Kidney capillary endothelial cell (primary cell): ENCODE measurements at places on chromosomes 4 and X.

- peak; percentile 32 for DNase-seq
These were observed 1646.9 kb upstream of the ADGRL3 start for GRCh38 chr4:59553063-59553720.

- DNase-seq: no peak
These were observed 546.9 kb downstream of the BCOR start for GRCh38 chrX:39550795-39551361.

- DNase-seq: no peak
These were observed 11.1 kb upstream of the NAT8L start for GRCh38 chr4:2047781-2048581.

DNA sequence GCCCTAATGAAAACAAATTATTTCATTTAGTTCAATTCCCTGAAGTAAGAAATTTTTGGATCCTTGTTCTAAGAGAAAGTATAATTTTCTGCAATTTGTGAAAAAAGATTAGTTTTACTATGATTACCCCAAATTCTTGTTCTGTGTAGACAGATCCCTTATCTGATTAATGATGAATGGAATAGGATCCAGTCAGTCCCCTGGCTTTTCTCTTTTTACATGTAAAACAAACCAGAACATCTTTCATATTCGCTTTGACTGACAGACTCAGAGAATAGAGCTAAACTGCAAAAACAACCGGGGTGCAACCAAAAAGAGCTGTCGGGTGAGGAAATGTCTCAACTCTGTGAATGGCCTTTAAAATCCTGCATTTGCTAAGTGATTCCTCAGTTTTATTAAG lies 93.4 kb upstream of the VEGFC start:
- DNase-seq: no peak

GRCh38 chr4:33649015-33649414 lies 2595.3 kb downstream of the ARAP2 start:
- no peak for DNase-seq

DNA sequence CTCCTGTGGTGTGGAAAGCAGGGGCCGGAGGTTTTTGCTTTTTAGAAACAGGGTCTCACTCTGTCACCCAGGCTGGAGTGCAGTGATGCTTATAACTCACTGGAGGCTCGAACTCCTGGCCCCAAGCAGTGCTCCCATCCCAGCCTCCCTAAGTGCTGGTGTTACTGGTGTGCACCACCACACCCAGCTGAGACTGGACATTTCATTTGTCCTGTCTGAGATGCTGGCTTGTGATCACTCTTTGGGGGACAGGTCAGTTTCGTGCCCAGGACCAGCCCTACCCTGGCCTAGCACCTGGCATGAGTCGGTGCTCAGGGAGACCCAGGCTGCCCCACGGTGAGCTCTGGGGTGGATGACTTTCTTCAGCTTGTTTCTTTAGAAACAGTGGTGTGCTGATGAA lies 11.3 kb downstream of the PSAPL1 start:
- no peak for DNase-seq

DNA sequence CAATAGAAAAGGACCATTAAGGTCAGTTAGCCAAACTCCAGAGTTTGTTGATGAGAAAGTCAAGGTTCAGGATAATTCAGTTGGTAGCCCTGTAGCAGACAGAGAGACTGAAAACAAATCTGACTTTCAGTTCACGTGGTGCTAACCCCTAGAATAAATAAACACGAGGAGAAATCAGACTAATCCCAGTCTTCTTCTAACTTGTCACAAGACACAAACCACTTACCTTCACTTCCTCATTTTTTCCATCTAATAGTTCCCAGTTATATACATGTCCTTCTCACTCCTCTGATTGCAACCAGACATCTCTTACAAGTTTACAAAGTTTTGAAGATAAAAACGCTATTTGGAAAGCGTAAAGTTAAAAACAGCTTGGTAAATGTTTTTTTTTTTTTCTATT lies 7.7 kb downstream of the TLR7 start:
- DNase-seq: no peak

DNA sequence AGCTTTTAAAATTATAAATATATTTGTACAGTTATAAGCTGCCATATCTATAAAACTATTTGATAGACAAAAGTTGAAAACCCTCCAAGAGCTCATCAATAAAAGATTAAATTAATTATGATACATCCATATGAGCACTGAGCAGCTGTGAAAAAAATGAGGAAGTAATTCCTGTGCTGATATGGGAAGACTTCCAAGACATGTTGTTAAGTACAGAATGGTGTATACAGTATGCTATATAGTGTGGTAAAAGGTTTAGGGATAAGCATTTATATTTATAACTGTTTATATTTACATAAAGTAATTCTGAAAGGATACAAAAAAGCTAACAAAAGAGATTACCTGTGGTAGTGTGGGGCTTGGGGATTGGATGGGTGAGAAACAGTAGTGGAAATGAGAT lies 92.8 kb upstream of the BMP2K start:
- DNase-seq: no peak

- no peak for DNase-seq
These were observed 1213.2 kb downstream of the RAPGEF2 start for GRCh38 chr4:160316036-160316435.

- no peak for DNase-seq
These were observed 3.2 kb upstream of the KLF8 start for GRCh38 chrX:56228914-56229313.

GRCh38 chrX:386239-386767 lies 404 bp downstream of the PPP2R3B start:
- DNase-seq: no peak

- DNase-seq: peak; percentile 52
These were observed 57.8 kb downstream of the APBB2 start for GRCh38 chr4:41156574-41156973.

DNA sequence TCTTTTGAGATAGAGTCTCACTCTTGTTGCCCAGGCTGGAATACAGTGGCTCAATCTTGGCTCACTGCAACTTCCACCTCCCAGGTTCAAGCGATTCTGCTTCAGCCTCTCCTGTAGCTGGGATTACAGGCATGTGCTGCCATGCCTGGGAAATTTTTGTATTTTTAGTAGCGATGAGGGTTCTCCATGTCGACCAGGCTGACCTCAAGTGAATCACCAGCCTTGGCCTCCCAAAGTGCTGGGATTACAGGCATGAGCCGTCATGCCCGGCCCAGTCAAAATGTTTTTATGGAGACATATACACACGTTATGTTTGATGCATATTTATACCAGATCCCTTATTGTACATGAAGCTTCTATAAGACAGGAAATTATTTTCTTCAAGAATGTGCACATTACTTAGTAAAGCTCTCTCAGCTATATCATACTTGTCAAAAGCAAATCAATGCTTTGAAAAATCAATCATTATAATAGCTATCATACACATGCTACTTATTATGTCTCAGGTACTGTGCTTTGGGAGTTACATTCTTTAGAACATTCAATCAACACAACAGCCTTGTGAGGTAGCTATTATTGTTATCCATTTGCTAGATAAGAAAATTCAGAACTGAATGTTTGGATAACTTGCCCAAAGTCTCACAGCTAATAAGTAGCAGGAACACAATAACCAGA lies 269.2 kb downstream of the FSTL5 start:
- DNase-seq: no peak

- peak; percentile 25 for DNase-seq
These were observed 116.7 kb downstream of the SPCS3 start for GRCh38 chr4:176436293-176436973.

DNA sequence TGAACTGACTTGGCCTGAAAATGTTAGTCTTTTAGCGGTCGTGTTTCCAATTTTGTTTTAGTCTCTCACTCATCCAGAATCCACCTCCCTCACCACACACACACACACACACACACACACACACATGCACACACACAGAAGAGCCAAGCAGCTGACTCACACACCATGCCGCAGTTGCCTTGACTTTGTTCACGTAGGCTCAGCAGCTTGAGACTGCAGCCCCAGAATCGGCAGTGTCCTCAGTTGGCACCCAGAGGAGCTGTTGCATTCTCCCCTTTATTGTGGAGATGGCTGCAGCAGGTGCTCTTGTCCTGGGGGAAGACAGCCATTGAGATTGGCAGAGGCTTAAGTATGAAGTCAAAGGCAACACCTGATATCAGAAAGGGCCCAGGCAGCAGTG lies 20.9 kb upstream of the XPNPEP2 start:
- no peak for DNase-seq
